Fibroblast of skin of left biceps (primary cell): ENCODE measurements at places on chromosomes 12 and 14.

- DNase-seq, result no peak
Observed at GRCh38 chr14:103223818-103224352, 100.6 kb downstream of the TNFAIP2 start.

GRCh38 chr12:31950492-31950891 lies 8.7 kb upstream of the RESF1 start:
- DNase-seq, result no peak

- DNase-seq, result no peak
Observed at GRCh38 chr14:34211732-34212131, 250.3 kb downstream of the SPTSSA start.

- no peak for DNase-seq
Observed at GRCh38 chr12:93079271-93079670, 150.2 kb upstream of the EEA1 start.

DNA sequence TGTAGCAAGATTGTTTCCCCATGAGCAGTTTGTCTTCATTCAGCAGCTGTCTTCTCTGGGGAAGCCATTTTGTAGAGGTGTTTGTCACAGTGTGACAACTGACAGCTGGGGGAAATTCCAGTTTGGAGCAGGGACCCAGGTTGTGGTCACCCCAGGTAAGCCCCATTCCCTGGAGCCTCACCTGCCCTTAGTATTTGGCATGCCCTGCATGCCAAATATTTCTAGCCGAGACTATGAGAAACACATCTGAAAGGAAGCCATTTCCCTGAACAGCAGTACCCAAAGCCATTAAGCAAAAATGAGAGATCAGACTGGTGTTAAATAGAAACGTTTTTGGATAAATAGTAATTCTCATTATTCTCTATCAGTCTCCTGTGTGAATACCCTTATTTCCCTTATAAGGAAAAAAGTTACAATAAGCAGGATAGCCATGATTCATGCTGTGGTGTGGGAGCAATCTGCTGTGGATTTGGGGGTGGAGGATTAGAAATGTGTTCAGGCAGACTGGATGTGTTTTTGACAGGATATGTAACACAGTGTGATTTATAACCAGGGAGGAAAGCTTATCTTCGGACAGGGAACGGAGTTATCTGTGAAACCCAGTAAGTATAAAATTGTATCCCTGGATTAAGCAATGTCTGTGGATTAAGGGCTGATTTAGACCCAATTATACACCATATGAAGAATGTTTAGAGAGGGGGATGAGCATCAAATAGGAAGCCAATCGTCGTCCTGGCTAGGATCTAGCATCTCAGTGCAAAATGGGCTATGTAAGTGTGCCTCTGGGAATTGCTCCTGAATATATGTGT lies 68.9 kb downstream of the DAD1 start:
- DNase-seq, result no peak

DNA sequence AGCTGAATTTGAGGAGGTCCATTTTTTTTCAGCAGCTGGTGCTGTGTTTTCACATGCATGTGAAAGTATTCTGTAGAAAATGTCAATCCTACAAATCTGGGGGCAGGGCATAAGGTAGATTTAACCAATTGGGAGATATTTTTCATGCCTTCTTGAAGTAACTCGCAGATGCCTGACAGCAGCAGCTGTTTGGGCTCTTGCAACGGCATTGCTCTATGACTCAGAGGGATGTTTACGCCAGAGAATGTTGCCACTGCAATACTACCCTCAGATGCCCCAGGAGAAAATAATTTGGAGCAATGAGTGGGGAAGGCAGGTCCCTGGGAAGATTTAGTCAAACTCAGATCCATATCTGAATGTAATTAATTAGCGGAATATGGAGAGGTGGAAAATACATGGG lies 42.5 kb upstream of the MYBPC1 start:
- DNase-seq, result no peak

DNA sequence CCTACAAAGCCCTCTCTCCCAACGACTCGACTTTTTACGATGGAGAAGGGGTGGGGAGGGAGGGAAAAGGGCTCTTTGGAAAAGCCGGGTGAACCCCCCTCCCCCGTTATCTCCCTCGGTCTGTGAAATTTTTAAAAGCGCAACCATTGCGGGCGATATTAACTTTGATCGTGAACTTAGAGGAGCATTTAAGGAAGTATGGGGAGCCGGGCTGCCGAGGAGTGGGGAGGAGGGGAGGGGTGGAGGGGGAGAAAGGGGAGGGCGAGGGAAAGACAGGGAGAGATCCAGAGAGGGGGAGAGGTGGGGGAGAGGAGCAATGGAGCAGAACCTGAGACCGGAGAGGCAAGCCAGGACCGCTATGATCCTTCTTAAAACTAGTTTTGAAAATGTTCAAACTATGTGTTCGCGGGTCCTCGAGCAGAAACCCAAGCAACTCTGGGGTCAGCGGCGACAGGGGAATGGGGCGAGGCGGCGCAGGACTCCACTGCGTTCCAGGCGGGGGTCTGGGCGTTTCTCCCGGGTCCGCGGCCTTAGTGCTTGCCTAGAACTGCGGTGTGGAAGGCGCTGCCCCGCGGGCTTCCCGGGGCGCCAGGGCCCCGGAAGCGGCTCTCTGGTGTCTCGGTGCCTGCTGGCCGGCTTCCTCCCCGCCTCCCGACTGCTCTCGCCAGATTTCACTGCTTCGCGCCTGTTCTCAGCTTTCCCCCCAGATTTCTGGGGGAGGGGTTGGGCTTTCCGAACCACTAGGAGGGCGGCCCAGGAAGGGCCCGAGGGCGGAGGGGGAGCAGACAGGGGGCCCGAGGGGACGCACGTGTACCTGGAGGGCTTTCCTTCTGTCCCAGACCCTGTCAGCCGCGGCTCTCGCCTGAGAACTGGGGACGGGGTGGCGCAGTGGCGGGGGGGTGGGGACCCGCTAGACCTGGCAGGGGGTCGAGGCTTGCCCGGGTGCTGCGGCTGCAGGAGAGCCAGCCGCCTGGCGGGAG lies at the start of gene HOTAIR:
HOTAIR (minus strand) TSS at position 871 of the 980 bp plus-strand sequence.
- no peak for DNase-seq

GRCh38 chr14:89489761-89490437 lies 72.9 kb upstream of the FOXN3 start:
- DNase-seq, result no peak

- DNase-seq, result no peak
Observed at GRCh38 chr14:79693935-79694334, 517.4 kb downstream of the DIO2 start.

DNA sequence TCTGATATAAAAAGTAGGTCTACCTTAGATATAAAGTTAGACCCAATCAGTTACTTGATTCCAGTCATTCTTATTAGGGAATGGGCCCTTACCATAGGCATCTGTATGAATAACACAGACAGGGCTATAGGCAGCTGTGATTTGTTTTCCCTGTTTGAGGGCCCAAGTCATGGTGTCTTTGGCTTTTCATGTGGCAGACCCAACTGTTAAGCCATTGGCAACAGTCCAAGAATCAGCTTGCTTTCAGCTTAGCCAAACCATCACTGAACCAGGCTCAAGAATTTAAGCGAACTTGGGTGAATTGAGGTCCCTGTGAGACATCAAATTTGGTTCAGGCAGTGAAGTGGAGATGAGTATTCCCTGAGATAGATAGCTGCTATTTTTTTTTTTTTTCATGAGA lies 111.2 kb downstream of the LRRIQ1 start:
- DNase-seq, result no peak

- DNase-seq, result no peak
Observed at GRCh38 chr12:71768900-71769299, 14.2 kb downstream of the RAB21 start.

DNA sequence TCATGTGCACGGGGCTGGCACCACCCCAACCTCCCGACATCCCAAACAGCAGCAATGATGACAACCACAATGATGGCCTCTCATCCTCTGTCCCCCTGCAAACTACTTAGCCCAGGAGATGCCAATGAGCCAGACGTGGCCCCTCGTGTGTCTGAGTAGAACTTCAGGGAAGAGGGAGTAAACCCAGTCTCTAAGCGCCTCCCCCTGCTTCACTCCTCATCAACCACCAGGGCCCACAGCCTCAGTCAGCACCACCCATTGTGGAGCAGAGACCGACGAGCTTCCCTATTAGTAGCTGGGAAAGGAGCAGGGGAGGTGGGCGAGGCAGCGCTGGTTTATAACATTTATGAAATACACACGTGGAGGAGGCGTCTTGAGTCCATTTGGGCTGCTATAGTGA lies 182.7 kb upstream of the SFSWAP start:
- DNase-seq, result no peak
